ENCODE measurements at places on chromosomes 2 and 18.

DNA sequence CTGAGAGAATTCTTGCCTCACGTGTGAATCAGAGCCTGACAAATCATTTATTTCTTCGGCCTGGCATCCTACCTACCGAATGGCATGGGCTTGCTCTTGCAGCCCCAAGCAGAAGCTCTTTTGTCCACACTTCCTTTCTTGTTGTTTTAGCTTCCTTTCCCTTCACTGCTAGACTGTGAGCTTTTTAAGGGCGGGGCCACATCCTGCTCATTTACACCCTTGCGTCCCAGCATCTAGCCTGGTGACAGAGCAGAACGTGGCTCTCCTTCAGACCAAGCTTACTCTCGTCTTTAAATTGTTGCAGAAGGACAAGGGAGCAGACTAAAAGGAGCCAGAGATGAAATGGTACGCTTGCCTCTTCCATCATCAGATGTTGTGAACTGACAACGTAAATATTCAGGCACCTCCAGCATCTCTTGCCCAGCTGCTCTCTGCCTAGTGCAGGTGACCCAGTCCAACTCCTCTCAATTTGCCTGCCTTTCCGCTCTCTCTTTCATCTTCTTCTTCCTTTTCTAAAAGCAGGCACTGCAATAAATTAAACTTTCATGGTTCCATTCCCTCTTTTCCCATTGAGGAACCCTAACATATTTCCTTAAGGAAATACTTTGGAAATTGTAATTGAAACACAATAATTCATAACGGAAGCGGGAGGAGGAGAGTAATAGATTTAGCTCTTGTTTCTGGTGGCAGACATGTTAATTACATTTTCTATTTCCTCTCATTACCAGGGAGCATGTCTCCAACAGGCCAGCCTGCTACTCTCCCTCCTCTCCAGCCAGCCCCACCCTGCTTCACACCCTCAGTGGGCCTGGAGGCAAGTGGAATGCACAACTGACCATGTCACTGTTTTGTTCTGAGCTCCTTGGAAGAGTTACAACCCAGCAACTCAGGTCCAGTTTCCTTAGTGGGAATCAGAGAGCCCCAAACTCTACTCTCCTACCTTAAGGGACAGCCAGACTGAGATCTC lies 228.1 kb upstream of the TRIB2 start:
- peak; percentile 23 for DNase-seq

GRCh38 chr2:204695506-204695905 lies 150.2 kb downstream of the PARD3B start:
- no peak for DNase-seq

- DNase-seq = no peak
Observed at GRCh38 chr2:7071154-7071553, 153.9 kb downstream of the RNF144A start.

- DNase-seq = no peak
Observed at GRCh38 chr2:30349691-30350090, 97.4 kb upstream of the LCLAT1 start.

- DNase-seq = no peak
Observed at GRCh38 chr2:239717319-239717675, 307.8 kb downstream of the NDUFA10 start.

DNA sequence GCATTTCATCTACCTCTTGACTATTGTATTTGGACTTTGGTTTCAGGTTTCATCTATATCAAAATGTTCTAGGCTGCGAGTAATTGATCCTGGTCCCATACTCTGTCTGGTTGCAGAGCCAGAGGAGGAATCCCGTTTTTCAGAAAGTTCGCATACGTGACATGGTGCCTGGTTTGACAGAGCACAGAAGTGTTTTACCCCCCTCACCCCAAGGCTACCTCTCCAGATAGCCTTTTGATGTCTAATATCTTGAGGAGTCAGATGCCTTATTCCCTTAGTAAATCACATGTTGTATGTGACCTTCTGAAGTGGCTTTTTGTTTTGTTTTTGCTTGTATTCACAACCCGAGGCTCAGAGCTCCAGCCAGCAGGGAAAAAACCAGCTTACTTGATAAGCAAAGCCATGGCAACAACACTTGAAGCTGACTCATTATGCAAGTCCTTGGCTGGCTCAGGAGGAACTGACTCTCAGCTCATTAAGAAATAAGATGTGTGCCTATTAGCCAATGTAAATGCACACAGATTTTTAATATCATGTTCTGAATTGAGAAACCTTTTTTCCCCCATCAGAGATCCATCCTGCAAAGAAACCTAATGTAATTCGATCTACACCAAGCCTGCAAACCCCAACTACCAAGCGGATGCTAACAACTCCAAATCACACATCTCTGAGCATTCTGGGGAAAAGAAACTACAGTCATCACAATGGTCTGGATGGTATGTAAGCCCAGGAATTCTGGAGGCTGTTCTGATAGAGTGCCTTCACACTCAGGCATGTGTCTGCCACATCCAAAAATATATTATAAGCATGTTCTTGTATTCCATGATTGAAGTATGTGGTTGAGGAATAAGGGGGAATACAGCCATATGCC lies 41.4 kb downstream of the OXER1 start:
- DNase-seq = peak; percentile 92

DNA sequence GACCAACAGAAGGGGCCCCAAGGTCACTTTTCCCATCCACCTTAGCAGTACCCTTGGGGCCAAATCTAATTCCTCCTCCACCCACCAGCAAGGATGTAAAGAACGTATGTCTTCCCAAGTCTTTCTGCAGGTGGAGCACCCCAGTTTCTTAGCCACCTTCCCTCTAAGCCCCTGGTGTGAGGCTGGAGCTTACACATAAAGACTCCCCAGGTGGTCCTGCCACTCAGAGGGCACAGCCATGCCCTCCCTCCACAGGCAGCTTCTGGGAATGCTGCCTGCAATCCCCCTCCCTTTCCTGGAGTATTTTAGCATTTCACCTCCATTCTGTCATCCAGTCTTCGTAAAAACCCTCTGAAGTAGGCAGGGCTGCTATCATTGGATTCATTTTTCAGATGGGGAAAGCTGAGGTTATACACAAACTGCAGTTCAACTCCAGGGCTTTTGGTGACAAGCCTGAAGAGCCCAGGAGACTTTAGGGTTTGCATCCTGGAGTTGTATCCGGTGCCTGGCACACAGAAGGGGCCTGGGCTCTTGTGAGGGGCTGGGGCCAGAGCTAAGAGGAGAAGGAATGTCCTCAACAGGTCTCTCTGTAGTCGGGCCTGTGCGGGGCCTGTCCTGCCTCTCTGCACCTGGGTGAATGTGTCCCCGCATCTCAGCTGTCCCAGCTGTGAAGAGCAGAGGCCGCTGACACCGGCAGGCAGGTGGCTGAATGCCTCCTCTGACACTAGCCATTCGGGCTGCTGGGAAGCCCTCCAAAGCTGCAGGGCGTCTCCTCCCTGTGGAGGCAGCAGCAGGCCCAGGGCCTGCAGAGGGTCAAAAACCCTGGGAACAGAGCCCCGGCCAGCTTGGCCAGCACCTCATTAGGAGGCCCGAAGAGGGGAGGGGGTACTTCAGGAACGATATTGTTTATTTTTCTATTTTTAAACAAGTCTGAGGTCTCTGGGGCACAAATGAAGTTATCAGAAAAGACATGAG lies 27.6 kb downstream of the CIB4 start:
- DNase-seq = no peak
